ENCODE measurements at places on chromosomes 3 and 15.

- DNase-seq: no peak
Observed at GRCh38 chr3:25423780-25424588, 4.1 kb upstream of the RARB start.

GRCh38 chr15:73930371-73930770, 4.1 kb downstream of the LOXL1 start:
- no peak for DNase-seq

DNA sequence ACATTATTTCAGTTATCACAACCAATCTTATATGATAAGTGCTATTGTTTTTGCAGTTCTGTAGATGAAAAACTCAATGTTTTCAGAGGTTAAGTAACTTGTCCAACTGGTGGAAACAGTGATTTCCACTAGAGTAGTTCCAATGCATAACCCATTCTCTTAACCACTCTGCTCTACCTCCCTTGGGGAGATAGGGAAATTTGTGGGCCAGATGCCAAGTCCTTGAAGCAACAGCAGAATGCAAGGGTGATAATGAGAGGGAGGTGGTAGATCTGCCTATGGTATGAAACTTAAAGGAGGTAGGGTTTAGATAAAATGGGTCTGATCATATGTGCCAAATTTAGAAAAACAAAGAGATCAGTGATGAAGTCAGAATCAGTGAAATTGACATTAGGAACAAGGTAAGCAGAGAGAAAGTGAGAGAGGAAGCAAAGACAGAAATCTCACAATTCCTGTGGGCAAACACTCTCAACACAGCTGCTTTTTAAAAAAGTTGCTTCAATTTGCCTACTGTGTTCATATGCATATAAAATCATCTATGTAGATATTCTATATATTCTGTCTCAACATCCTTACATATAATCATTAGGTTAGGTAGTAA, 50.5 kb upstream of the UBP1 start:
- no peak for DNase-seq

DNA sequence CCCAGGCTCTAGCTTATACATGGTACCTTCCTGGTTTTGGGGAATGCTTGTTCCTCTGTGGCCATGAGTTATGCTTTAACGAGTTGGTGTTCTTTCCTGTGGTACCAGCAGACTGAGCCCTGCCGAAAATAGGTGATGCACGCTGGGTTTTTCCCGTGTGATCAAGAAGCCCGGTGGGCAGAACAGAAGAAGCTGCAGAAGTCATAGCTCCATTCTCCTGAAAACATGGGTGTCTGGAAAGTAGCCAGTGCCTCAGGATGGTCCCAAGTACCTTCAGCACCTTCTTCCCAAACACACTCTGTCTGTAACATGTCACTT, 25.2 kb downstream of the MAPKBP1 start:
- DNase-seq: no peak

DNA sequence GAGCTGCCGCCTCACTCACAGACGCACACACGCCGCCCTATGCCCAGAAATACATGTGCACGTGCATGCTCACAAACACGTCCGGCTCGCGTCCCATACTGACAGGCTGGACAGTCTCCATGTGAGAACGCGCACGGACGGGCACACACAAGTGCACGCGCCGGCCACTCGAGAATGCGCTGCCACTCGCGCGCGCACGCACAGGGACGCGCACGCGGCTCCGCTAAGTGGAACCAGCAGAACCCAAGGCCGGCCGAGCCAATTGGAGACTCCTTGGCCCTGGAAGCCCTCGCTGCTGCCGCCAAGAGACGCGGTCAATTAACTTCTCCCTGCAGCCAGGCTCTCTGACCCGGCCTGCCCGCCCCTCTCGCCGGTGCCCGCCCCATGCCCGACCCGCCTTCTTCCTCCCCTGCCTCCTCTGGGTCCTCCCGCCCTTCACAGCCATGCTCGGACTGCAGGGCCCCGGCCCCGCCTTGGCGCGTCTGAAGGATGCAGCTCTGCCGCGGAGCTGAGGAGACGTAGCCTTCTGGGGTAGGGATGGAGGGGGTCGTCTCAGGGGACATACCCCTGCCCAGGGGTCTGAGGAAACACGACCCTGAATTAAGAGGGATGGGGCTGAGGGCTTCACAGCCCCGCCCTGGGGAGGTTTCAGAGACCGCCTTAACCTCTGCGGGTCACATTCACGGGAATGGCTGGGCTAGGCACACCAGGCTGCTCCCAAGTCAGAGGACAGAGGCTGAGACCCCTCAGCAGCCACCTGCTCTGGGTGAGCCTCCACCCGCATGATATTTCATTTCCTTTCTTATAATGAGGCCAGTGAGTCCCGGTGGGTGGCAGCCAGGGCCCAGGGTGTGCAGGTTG, 15.0 kb downstream of the PTH1R start:
- DNase-seq: no peak

DNA sequence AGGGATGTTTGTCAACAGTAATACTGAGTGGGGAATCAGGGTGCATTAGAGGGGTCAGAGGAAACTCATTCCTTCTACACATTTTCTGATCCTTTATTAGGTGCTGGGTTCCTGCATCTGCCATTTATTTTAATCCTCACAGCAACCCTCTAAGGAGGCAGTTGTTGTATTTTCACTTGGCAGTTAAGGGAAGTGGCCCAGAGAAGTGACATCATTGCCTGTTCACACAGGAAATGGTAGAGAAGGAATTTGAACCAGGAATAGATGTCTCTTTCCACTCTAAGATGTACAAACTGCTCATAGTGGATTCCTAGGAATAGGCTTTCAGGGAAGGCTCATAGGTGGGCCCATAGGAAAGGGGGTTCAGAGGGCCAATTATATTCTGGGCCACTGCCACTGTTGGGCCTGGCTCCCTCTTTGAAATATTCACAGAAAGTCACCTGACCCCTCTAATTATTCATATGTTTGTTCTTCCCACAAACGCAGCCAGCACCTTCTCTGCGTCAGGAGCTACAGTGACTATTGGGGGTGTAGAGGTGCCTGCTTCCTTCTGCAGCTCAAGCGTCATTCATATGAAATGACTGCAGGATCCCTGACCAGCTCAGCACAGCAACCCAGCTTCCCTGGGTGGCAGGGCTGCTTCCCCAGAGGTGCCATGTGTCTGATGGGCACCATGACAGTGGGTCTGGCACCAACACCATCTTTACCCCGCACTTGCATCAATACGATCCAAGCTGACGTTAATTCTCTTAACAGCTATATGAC, 163.9 kb upstream of the SMAD3 start:
- DNase-seq: no peak

- DNase-seq: no peak
Observed at GRCh38 chr3:169750665-169751064, 14.2 kb downstream of the TERC start.

- DNase-seq: no peak
Observed at GRCh38 chr3:69690-70089, 126.9 kb upstream of the CHL1 start.

- DNase-seq: no peak
Observed at GRCh38 chr3:100975714-100976113, 17.5 kb downstream of the ABI3BP start.

DNA sequence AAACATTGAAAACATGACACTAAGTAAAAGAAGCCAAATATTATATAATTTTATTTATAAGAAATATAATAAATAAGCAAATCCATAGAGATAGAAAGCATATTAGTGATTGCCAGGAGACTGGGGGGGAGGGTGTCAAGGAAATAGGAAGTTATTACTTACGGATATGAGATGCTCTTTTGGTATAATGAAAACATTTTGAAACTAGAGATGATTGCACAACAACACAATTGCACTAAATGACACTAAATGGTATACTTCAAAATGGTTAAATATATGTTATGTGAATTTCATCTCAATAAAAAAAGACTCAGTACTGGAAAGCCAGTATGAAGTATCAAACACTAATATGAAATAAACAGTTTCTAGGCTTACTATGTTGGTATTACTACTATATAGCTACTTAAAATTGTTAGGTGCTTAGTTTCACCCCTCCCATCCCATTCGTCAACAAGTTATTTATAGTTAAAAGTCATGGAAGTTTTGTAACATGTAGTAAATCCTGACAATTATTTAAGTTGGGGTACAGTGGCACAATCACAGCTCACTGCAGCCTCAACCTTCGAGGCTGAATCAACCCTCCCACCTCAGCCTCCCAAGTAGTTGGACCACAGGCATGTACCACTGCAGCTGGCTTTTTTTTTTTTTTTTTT, 43.7 kb downstream of the STAG1 start:
- no peak for DNase-seq

DNA sequence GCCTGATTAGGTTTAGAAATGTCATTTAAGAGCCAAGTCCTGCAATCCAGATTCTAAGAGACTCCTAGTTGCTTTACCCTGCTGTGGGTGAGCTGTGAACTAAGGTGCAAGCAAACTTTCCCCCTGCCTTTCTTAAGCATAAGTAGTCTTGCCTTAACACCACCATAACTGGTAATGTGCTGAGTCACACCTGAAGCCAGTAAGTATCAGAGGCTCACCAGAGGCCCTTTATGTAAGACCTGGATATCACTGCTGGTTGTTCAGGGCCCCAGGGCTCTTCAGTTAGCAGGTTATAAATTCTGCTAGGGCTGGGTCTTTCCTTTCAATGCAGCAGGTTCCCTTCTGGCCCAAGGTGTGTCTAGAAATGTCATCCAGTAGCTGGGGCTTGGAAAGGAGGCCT, 509.9 kb downstream of the VGLL3 start:
- no peak for DNase-seq

GRCh38 chr15:82045179-82045891, 483 bp downstream of the MEX3B start:
- DNase-seq: peak; percentile 18

GRCh38 chr3:42500909-42501308, 1.5 kb upstream of the VIPR1 start:
- DNase-seq: no peak

- no peak for DNase-seq
Observed at GRCh38 chr3:50737193-50737905, 62.6 kb downstream of the DOCK3 start.

DNA sequence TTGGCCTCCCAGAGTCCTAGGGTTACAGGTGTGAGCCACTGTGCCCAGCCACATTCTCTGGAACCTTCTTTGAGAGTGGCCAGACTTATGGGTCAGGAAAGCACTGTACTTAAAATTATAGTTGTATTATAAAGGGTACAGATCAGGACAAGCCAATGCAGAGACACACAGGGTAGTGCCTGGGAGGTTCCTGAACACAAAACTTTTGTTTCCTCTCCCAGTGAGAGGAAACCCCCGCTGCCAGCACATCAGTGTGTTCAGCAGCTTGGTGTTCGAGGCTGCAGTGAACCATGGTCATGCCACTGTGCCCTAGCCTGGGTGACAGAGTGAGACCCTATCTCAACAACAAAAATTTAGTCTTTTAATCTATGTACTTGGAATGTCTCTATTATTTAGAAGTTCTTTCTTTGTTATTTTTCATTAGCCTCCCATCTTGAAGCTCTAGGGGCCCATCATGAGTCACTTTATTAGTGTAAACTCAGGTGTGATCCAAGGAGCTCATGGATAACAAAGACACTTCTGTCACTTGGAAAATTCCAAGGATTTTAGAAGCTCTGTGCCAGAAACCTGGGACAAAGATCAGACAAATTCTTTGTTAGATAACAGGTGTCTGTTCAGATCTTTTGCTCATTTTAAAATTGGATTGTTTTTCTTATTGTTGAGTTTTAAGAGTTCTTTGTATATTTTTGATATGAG, 7.8 kb downstream of the BLOC1S6 start:
- no peak for DNase-seq

- DNase-seq: peak; percentile 76
Observed at GRCh38 chr3:134794950-134795745, at the start of gene EPHB1. EPHB1 (plus strand) TSS chr3:134795260.

GRCh38 chr3:104519468-104520227, 847.1 kb upstream of the ALCAM start:
- DNase-seq: no peak

DNA sequence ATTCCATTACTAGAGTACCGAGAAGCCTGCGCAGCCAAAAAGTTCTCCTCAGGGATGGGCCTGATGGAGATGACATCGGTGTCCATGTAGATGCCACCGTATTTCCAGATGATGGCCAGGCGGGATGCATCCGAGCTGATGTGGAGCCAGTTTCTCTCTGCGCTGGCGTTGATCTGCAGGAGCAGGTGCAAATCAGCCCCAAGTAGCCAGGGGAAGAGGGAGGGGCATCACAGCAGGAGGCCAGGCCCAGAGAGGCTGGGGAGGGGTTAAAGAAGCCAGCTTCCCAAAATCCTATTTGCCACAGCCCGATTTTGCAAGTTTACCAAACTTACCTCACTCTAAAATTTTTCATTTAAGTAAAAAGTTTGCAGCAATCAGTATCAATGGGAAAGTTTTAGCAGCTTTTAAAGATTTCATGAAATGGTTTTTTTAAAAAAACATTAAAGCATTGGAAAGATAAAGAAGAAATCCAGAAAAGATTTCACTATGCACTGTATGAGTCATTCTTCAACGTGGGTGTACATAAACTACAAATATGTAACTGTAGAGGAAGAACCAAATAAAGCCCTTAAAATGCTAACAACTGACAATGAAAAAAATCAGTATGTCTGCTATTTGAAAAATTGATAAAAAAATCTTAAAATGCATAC, 7.4 kb downstream of the A4GNT start:
- no peak for DNase-seq

DNA sequence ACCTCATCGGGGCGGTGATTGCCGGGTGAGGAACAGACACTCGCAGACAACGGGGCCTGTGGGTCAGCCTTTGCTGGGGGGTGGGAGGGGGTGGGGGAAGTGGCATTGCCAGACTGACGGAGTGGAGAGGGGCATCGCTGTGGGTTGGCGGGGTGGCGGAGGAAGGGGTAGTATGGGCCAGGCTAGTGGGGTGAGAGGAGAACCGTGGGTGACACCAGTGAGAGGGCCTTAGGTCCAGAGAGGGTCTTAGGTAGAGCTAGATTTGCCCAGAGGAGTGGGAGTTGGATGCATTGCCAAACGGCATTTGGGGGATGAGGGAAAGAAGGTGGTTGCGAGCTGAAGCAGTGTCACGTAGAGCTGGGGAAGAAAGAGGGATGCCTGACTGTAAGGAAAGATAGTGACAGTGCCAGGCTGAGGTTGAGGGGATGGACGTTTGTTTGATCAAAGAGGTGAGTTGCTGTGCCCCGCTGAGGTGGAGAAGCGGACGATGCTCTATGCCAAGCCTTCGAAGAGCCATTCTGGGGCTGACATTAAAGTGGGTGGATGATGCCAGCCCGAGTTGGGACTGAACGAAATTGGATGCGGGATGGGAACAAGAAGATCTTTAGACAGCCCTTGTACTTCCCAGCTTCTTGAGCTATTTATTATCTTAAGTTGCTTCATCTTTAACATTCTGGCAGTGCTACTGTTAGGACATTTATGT, 572 bp downstream of the DNAJB11 start:
- peak; percentile 11 for DNase-seq

GRCh38 chr3:197801891-197802778, 11.1 kb downstream of the LRCH3 start:
- peak; percentile 59 for DNase-seq

DNA sequence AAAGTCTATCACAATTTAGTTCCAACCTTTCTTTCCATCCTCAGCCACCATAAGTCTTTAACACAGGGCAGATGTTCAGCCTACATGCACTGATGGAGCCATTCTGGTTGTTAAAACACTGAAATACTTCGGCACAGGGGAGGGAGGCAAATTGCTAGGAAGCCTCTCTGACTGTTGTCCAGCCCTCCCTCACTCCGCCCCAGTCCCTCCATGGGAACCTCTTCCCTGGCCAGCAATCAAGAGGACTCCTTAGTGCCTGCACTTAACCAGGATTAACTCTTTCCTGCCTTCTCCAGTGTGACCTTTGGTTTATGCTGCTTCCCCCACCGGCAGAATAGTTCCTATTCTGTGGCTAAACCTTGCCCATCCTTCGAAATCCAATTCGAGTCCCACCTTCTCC, 47.0 kb upstream of the USP3 start:
- DNase-seq: no peak

Data from activated naive CD4-positive, alpha-beta T cell treated with anti-CD3 and anti-CD28 coated beads for 36 hours (primary cell).